ENCODE measurements at places on chromosomes 6 and 20. TPM values are rescaled to one million over a fixed set of nuclear protein-coding genes. Genes with fewer than 3 reads are reported as not detected.
A peak's percentile ranks its signal among the peaks of the same experiment; 100 is the strongest.

GRCh38 chr6:140058863-140059262, 684.4 kb upstream of the CITED2 start:
- H3K4me3 ChIP-seq = no peak overlapping the region
- no peak overlapping the region for H3K27ac ChIP-seq
- H3K4me1 ChIP-seq = peaks cover 12% of the 10 kb centered on the region
- no peaks in the 10 kb centered on the region for H3K36me3 ChIP-seq

GRCh38 chr20:60631585-60632287, 620.3 kb upstream of the CDH4 start:
- no peak overlapping the region for H3K4me3 ChIP-seq
- no peak overlapping the region for H3K27ac ChIP-seq
- no peaks in the 10 kb centered on the region for H3K36me3 ChIP-seq
- H3K27me3 ChIP-seq = no peaks in the 10 kb centered on the region
- no peak for DNase-seq

- H3K4me1 ChIP-seq = no peaks in the 10 kb centered on the region
- no peak overlapping the region for H3K27ac ChIP-seq
- H3K27me3 ChIP-seq = no peaks in the 10 kb centered on the region
- no peak for DNase-seq
Measured at GRCh38 chr20:53800883-53801604, 207.4 kb upstream of the ZNF217 start.

DNA sequence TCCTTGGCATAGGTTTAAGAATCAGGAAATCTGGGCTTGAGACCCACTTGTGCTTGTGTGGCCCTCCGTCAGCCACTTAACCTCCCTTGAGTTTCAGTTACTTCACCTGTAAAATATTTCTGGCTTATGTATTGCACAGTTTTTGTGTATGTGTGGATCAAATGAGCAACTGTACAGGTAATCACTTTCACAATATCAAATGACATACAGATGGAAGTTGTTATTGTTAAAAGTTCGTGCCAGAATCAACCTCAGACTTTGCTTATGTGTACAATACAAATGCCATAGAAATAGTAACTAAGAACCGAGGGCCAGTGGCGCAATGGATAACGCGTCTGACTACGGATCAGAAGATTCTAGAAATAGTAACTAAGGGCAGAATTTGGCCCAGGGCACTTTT, 65.6 kb upstream of the KIF13A start:
- H3K27me3 ChIP-seq = no peaks in the 10 kb centered on the region
- no peaks in the 10 kb centered on the region for H3K36me3 ChIP-seq
- peaks cover 10% of the 10 kb centered on the region for H3K4me1 ChIP-seq
- no peak for DNase-seq
- peak overlapping the region; percentile 62 for H3K27ac ChIP-seq

GRCh38 chr6:34093854-34094430, 51.9 kb downstream of the GRM4 start:
- H3K27me3 ChIP-seq = peaks cover 11% of the 10 kb centered on the region
- no peaks in the 10 kb centered on the region for H3K4me1 ChIP-seq
- no peak overlapping the region for H3K4me3 ChIP-seq
- no peak overlapping the region for H3K27ac ChIP-seq
- H3K36me3 ChIP-seq = no peaks in the 10 kb centered on the region

MYLK2 gene
- total RNA-seq = not detected

GRCh38 chr20:64057628-64058498, 5.1 kb upstream of the TCEA2 start:
- H3K4me3 ChIP-seq = peak overlapping the region; percentile 32
- peaks cover 3% of the 10 kb centered on the region for H3K27me3 ChIP-seq
- H3K4me1 ChIP-seq = peaks cover 14% of the 10 kb centered on the region
- H3K27ac ChIP-seq = peak overlapping the region; percentile 52

GRCh38 chr6:54988576-54988975, 142.0 kb downstream of the FAM83B start:
- no peaks in the 10 kb centered on the region for H3K36me3 ChIP-seq
- H3K4me1 ChIP-seq = no peaks in the 10 kb centered on the region
- no peaks in the 10 kb centered on the region for H3K27me3 ChIP-seq
- H3K27ac ChIP-seq = no peak overlapping the region

DNA sequence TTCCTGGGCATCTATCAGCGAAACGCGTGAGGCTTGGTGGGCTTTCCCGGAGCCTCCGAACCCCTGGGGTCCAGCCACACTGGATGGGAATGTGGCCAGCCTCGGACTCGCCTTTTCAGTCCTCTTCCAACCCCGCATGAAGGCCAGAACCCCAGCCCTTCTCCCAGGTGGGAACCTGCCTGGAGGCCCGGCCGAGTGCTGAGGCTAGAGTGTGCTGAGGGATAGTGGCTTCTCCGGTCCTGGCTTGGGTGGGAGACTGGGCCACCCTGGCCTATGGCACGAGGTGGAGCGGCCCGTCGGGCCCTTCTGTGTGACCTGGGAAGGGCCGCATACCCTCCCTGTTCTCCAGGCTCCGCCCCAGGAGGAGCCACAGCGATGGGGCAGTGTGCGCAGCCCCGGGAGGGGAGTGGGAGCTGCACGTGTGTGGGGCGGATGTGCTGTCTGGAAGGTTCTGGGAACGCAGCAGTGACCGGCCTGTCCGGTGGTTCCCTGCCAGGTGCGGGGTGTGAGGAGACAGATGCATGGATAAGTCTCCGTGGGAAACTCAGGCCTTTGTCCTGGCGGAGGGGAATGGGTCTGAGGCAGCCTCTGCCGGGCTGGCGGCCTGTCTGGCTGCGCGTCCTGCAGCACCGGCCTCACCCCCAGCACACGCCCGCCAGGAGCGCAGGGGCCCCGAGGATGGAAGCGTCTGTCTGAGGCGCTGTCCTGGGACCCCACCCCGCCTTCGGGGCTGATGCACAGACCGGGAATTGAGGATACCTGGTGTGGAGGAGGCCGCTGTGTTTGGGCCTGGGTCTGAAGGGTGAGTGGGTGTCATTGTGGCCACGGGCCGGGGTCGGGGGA, 1.1 kb upstream of the BHLHE23 start:
- H3K4me1 ChIP-seq = peaks cover 7% of the 10 kb centered on the region
- no peak overlapping the region for H3K4me3 ChIP-seq
- no peak for DNase-seq
- peaks cover 98% of the 10 kb centered on the region for H3K27me3 ChIP-seq

GRCh38 chr6:117264369-117264691, 1.0 kb upstream of the VGLL2 start:
- H3K27me3 ChIP-seq = peaks cover 80% of the 10 kb centered on the region
- H3K4me3 ChIP-seq = peak overlapping the region; percentile 37
- no peaks in the 10 kb centered on the region for H3K36me3 ChIP-seq
- DNase-seq = no peak

DNA sequence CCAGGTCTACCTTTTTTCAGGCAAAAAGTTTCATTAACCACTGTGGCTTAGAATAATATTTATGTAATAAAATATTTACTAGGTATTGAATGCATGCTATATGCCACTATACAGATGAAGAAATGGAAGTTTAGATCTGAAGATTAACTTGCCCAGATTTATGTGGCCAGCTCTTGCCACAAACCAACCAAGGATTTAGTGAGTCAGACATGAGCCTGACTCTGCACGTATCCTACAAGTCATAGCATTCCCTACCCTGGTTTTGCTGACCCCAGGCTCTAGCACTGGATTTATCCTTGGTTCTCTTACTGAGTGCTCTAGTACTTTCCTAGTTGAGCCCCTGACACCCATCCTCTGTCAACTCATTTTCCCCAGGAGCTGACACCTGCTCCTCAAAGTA, 75.4 kb downstream of the ANKEF1 start:
- H3K27ac ChIP-seq = no peak overlapping the region
- H3K36me3 ChIP-seq = no peaks in the 10 kb centered on the region
- H3K4me3 ChIP-seq = no peak overlapping the region
- DNase-seq = no peak
- H3K27me3 ChIP-seq = no peaks in the 10 kb centered on the region

DNA sequence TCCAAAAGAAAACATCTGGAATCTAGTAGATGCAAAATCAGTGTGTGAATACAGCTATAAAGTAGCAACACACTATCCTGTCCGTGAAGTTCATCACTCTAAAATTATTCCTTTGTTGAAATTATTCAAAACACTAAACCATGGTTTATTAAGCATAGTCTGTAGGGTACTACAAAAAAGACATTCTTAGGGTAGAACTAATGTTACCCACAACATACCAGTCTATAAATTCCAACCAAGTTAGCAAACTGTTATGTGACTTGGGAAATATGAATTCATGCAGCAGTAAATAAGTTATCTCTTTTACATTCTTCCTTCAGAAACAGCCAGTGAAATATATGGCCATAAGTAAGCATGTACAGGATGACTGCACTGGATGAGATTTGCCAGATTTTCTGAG, 580.3 kb upstream of the ADGRB3 start:
- H3K4me3 ChIP-seq = no peak overlapping the region
- H3K27ac ChIP-seq = no peak overlapping the region
- no peaks in the 10 kb centered on the region for H3K36me3 ChIP-seq
- H3K27me3 ChIP-seq = no peaks in the 10 kb centered on the region

GRCh38 chr6:142195862-142196541, 48.9 kb downstream of the VTA1 start:
- no peaks in the 10 kb centered on the region for H3K27me3 ChIP-seq
- no peaks in the 10 kb centered on the region for H3K4me1 ChIP-seq
- peaks cover 29% of the 10 kb centered on the region for H3K36me3 ChIP-seq
- no peak overlapping the region for H3K4me3 ChIP-seq
- H3K27ac ChIP-seq = no peak overlapping the region

HLA-DQA1 gene
- 111 TPM for total RNA-seq

GRCh38 chr6:104326173-104327001, 533.3 kb downstream of the HACE1 start:
- no peaks in the 10 kb centered on the region for H3K36me3 ChIP-seq
- no peak overlapping the region for H3K4me3 ChIP-seq

DNA sequence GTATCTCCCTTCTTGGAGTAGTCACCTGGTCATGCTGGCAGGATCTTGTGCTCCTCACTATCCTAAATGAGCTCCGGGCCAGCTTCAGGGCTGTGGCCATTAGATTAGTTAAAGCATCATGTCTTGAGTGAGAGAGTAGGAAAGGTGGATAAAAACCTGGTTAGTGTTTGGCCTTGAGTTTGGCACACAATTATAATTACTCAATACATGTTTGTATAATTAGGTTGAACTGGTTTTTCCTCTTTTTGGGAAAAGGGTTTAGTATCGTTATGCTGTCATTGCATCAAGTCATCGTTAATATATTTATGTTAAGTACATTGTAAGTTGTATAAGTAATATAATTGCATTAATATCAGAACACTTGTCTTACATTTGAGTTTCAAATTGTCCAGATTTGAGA, 126.3 kb downstream of the CDKAL1 start:
- no peaks in the 10 kb centered on the region for H3K36me3 ChIP-seq
- H3K4me3 ChIP-seq = no peak overlapping the region
- DNase-seq = no peak
- H3K4me1 ChIP-seq = peaks cover 5% of the 10 kb centered on the region
- H3K27me3 ChIP-seq = no peaks in the 10 kb centered on the region

- no peak overlapping the region for H3K27ac ChIP-seq
- peaks cover 77% of the 10 kb centered on the region for H3K36me3 ChIP-seq
Measured at GRCh38 chr20:3283222-3283820, 44.3 kb upstream of the SLC4A11 start.

HTR1B gene
- 0.84 TPM for total RNA-seq

CRIP3 gene
- total RNA-seq = 0.90 TPM

BHLHE23 gene
- not detected for total RNA-seq

DNA sequence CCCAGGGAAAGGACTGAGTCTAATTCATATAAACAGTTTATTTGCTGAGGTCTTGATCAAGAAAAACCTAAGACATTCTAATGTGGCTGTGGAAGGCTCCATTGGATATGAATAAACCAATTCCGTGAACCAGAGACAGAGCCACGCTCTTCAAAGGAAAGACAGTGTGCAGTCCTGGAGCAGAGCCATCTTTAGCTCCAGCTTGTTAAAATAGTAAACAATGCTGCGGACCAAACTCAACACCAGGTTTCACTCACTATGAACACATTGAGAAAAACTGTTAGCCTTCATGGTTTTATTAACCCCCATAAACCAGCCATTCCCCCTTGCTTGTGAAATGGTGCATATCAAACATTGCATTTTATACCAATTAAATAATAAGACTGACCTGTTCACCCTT, 61.9 kb downstream of the COL9A1 start:
- H3K27me3 ChIP-seq = no peaks in the 10 kb centered on the region
- no peaks in the 10 kb centered on the region for H3K4me1 ChIP-seq
- no peaks in the 10 kb centered on the region for H3K36me3 ChIP-seq
- no peak overlapping the region for H3K4me3 ChIP-seq

- no peaks in the 10 kb centered on the region for H3K27me3 ChIP-seq
- no peak for DNase-seq
- H3K4me1 ChIP-seq = peaks cover 22% of the 10 kb centered on the region
- H3K4me3 ChIP-seq = no peak overlapping the region
- H3K36me3 ChIP-seq = no peaks in the 10 kb centered on the region
- no peak overlapping the region for H3K27ac ChIP-seq
Measured at GRCh38 chr6:39335780-39336545, 13.5 kb upstream of the KCNK16 start.

DNA sequence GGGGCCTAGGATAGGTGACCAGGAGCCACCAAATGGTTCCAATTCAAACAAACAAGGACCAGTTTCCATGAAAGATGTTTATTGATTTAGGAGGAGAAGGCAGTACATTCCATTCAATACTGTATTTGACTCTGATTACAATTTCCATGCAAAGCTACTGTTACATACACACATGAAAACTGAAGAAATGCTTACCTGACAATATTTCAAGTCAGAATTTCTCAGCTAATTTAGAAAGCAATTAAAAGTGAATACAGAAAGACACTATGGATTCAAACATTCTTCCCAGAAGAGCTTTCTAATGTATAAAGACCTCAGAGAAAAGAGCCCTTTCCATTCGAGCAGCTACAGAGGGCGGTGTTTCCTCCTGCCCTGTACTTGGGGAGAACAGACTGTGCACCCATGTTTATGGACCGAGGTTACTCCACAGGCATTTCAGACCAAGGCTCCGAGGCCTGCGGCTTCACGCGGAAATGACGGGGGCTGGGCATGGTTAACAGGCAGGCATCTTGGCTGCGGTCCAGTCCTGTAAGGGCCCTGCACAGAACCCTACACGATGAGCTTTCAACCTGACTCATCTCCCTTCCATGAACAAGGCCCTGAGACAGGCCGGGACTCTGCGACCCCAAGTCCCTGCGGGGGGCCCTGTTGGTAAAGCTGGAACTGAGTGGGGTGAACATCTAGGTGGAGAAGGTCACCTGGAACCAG, 25.7 kb upstream of the TCFL5 start:
- no peak overlapping the region for H3K27ac ChIP-seq
- DNase-seq = no peak
- peaks cover 54% of the 10 kb centered on the region for H3K36me3 ChIP-seq
- H3K4me3 ChIP-seq = no peak overlapping the region
- H3K4me1 ChIP-seq = no peaks in the 10 kb centered on the region
- no peaks in the 10 kb centered on the region for H3K27me3 ChIP-seq

GRCh38 chr6:44255871-44256774, 1.2 kb downstream of the SLC35B2 start:
- H3K27ac ChIP-seq = peak overlapping the region; percentile 89
- peaks cover 50% of the 10 kb centered on the region for H3K36me3 ChIP-seq
- H3K27me3 ChIP-seq = no peaks in the 10 kb centered on the region
- no peak for DNase-seq
- H3K4me3 ChIP-seq = peak overlapping the region; percentile 94

RIMS1 gene
- total RNA-seq = 3.9 TPM

- peak overlapping the region; percentile 30 for H3K4me3 ChIP-seq
- DNase-seq = peak; percentile 87
- H3K27ac ChIP-seq = peak overlapping the region; percentile 83
Measured at GRCh38 chr20:58907320-58908137, 55.0 kb downstream of the GNAS start.
